Cortex of kidney (tissue), 1 donor: ENCODE measurements at places on chromosomes 12 and 14.

DNA sequence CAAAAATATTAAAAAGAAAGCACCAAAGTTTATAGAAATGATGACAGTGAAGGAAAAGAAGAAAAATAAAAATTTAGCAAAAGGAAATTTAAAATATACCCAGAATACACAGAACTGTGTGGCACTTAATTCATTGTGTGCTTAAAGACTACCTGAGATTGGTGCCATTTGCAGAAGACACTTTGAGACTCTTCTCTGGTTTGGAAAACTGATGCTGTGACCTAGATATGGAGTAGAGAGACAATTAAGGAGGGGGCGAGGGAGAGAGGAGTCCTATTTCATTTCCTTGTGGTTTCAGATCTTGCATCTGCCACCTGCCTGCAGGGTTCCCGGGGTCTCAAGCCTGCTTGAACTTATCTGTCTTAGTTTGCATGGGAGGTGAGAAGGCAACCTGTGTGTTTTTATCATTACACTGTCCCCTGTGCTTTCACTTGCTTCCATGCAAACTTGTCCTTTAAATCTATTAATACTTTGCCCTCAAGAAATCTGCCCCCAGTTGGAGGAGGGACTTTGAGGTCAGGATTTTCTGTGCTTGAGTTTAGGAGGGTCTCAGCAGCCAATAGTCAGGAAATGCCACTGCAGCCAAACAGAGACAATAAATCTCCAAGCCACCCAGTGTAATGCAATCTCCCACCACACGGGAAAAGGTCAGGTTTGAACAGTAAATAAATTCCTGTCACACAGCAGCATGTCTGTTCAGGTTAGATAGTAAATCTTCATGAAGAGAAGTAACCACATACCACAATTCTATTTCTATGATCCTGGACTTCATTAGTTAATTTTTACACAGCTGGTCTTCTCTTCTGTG lies 119.4 kb downstream of the CAND1 start:
- no peak for DNase-seq

DNA sequence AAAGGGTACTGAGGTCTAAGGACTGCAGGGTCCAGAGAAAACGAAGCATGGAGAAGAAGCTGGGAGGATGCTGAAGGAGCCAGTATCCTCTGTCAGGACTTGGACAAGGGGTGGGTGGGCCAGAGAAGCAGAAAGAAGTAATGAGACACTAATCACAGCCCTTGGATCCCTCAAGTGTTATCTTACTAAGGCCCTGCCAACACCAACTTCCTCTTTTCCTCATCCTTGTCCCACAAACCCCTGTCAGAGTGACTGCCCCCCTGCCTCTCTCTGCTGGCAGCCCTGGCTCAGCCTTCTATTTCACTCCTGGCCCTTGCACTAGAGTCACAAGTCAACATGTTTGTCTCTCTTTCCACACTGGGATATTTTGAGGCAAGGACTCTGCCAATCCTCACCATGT lies 3.8 kb upstream of the ASIC1 start:
- DNase-seq: no peak

DNA sequence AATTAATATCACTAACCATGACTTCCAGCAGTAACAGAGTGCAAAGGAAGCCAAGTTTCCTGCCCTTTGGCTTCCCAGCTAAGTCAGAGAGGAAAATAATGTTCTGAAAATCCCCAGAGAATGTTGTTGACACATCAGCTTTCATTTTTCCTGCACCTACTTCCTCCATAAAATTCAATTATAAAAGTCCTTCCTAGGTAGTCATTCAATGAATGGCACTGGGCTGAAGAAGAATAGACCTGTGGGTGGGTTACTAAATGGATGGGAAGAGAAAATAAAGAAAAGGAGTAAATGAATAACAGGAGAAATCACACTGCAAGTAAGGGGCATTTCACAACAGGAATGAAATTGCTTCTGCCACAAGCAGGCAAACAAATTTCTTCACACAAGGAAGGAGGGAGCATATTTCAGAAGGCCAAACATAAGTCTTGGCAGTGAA lies 73.2 kb upstream of the MDM1 start:
- DNase-seq: no peak

DNA sequence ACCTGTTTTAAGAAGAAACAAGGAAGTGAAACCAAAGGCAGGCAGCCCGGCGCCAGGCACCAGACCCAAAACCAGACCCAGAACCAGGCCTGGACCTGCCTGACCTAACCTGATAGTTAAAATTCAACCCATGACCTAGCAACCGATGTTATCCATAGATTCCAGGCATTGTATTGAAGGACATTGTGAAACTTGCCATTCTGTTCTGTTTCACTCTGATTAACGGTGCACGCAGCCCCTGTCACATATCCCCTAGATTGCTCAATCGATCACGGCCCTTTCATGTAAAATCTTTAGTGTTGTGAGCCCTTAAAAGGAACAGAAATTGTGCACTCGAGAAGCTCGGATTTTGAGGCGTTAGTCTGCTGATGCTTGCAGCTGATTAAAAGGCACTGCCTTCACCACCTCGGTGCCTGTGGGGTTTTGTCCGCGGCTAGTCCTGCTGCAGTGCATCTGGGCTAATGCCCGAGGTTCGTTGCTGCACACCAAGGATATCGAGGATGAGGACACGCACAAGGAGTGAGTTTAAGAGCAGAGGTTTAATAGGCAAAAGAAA lies 262.5 kb upstream of the TMEM132C start:
- DNase-seq: no peak

DNA sequence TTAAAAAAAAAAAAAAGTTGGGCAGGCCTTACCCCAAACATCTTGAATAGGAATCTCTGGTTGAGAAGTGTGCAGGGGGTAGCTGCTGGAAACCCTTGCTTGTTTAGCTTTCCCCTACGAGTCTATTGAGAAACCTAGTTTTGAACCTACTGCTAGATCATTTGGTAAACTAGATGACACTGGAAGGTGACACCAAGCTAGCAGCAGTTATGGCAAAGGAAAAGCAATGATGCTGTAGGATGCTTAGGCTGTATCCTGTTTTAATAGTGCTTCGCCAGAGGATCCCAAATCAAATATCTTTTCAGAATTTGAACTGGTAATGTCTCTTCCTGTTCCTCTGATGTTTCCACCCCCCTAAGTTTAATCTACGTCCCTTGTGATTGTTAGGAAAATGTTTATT lies 5.5 kb upstream of the PCED1B start:
- DNase-seq: no peak

GRCh38 chr12:17802657-17803641 lies 287.0 kb downstream of the RERGL start:
- no peak for DNase-seq

GRCh38 chr12:10861366-10861765 lies 12.1 kb upstream of the PRR4 start:
- DNase-seq: no peak

DNA sequence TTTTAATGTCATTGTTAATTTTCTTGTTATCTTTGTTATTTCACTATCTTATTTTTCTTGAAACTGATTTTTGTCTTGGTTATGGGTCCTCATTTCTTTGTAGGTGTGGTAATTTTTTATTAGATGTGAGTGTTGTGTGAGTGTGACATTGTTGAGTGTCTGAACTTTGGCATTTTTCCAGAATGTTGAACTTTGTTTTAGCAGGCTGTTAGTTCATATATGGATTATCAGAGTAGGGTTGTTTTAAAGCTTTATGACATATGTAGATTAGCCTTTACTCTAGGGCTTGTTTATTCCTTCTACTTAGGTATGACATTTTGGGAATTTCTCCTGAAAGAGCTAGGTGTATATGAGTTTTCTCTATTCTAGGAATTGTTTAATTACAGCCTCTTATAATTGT lies 103.9 kb downstream of the ARID2 start:
- no peak for DNase-seq

- no peak for DNase-seq
Observed at GRCh38 chr14:74572726-74573301, 39.2 kb downstream of the LTBP2 start.

DNA sequence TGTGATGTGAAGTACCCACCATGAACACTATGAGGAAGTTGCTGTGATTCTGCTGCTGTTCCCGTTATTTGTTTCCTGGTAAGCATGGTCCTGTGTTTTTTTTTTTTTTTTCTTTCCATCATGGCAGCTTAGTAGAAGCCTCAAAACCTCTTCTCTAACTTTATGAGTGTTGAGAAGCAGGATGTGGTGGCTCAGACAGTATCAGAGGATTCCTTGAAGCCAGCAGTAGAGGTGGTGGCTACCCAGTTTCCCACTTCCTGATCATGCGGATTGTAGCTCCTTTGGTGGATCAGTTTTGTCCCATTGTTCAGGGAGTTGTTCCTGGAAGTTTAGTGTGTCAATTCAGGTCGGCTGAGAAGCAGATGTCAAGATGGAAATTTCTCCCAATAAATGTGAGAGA lies 175.8 kb downstream of the ATP23 start:
- no peak for DNase-seq

GRCh38 chr14:43587183-43587582 lies 919.9 kb downstream of the FSCB start:
- DNase-seq: no peak

DNA sequence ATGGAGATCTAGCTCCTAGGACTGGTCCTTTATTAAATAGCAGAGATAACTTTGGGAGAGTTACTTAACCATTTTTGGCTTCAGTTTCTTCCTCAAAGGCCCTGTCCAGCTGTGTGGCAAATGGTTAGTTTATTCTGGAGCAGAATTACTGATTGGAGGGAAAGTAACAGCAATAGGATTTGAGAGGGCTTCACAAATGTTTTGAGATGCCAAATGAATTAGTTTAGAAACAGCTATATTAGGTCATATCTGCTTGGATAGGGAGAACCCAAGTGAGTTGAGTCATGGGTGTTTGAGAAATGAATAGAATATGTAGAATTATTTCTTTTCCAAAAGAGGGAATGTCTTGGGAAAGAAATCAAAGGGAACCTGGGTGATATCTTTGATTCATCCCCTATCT lies 17.5 kb downstream of the RASSF3 start:
- no peak for DNase-seq

GRCh38 chr12:124007826-124008570 lies 35.0 kb downstream of the ZNF664 start:
- DNase-seq: no peak

- no peak for DNase-seq
Observed at GRCh38 chr12:122393817-122394216, 28.7 kb downstream of the CLIP1 start.

- no peak for DNase-seq
Observed at GRCh38 chr12:41663598-41664265, 475.6 kb downstream of the PDZRN4 start.

DNA sequence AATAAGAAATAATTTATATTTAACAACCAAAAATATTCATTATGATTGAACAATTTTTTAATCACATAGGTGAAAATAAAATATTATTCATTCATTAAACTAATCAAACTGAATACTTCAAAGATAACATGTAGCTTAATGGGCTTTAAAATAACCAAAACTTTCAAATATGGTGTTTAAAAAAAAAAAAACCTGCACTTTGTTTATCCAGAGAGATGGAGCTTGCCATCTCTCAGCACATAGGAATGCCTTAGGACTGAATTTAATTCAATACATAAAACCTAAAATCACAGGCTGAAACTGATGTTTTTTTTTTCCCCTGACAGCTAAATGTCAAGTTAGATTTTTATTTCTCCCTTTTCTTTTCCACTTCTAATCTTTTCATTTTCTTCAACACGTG lies 14.4 kb upstream of the CCER1 start:
- no peak for DNase-seq

DNA sequence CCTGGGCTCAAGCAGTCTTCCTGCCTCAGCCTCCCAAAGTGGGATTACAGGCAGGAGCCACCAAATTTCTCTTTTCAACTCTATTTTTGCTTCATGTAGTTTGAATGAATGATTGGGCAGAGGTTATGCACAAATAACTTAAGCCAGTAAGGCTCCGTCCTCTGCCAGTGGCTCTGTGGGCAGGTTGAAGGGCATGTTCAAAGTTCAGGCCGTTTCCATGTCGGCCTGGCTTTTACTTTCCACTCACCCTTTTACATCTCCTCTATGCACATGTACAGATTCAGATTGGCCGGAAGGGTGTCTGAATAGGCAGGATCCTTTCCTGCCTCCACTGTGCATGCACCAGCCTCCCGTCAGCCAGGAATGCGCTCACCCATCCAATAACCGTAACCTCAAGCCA lies 132.3 kb downstream of the EML1 start:
- DNase-seq: no peak

DNA sequence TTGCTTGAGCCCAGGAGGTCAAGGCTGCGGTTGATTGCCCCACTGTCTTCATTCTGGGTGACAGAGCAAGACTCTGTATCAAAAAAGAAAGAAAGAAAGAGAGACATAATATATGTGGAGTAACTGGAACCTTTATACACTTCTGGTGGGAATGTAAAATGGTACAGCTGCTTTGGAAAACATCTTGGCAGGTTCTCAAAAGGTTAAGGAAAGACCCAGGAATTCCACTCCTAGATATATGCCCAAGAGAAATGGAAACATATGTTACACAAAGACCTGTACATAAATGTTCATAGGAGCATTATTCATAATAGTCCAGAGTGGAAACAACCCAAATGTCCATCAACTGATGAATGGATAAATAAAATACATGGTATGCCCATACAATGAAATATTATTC lies 7.2 kb downstream of the RBMS2 start:
- no peak for DNase-seq

GRCh38 chr14:33511851-33512640 lies 438.8 kb downstream of the EGLN3 start:
- no peak for DNase-seq

- no peak for DNase-seq
Observed at GRCh38 chr12:72288436-72288835, 16.3 kb downstream of the TRHDE start.

DNA sequence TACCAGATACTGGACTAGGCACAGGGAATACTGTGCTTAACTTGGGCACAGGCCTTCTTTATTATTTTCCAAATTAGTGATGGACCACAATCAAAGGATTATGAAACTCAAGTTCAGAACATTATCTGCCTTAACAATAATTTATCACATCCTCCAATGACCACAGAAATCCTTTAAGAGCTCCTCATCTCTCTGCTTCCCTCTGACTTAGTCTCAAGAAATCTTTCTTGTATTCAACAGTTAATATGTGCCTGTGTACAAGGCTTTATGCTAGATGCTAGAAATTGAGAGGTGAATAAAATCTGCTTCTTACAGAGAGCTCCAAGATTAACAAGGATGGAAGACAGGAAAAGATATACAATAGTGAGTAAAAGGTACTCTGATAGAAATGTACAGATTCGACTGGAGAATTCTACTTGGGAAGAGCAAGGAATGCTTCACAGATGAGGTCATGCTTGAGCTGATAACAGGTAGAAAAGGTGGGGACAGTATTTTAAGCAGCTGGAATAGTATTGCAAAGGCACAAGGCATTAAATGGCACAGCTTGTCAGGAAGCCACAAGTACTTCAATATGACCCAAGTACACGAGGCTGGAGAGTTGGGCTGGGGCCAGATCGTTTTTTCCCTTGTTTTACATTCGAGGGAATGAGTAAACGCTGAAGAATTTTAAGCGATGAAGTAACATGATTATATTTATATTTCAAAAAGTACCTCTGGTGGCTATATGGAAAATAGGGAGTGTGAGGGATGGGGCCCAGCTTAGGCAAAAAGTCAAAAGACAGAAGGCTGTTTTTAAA lies 55.1 kb upstream of the ARID2 start:
- DNase-seq: no peak

- DNase-seq: no peak
Observed at GRCh38 chr14:68665131-68665530, 127.7 kb downstream of the ZFP36L1 start.

- DNase-seq: no peak
Observed at GRCh38 chr14:52801014-52801712, 9.8 kb upstream of the GNPNAT1 start.

- DNase-seq: no peak
Observed at GRCh38 chr12:108373111-108373510, 34.0 kb upstream of the CMKLR1 start.

GRCh38 chr14:76577090-76577489 lies 184.2 kb upstream of the VASH1 start:
- no peak for DNase-seq
